Activated CD4-positive, alpha-beta T cell treated with anti-CD3 and anti-CD28 coated beads, Interleukin-2, amount 50 U/mL, for 16 hours (primary cell): ENCODE measurements at places on chromosomes 12 and 14.

DNA sequence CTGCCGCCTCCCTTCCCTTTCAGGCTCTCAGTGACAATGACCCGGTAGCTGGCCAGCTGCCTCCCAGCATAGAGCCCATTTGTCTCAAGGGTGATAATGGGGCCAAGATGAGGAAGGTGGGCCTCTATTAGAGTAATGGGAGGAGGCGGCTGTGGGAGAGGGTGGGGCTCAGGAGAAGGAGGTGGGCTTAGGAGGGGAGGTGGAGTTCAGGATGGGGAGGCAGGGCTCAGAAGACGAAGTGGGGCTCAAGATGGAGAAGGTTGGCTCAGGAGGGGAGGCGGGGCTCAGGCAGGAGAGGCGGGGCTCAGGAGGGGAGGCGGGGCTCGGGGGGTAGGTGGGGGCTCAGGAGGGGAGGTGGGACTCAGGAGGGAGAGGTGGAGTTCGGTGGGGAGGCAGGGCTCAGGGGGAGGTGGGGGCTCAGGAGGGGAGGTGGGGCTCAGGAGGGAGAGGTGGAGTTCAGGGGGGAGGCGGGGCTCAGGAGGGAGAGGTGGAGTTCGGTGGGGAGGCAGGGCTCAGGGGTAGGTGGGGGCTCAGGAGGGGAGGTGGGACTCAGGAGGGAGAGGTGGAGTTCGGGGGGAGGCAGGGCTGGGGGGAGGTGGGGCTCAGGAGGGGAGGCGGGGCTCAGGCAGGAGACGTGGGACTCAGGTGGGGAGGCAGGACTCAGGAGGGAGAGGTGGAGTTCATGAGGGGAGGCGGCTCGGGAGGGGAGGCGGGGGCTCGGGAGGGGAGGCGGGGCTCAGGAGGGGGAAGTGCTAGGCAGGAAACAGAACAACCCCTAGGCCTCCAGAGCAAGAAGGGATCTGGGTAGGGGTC is 36.8 kb downstream of the IQSEC3 start:
- DNase-seq, result no peak

- peak; percentile 57 for DNase-seq
These were observed at the start of gene KCNMB4 for GRCh38 chr12:70365648-70366518. Gene KCNMB4 (plus strand): TSS chr12:70366290. CDS start chr12:70366735, 445 bp downstream.

DNA sequence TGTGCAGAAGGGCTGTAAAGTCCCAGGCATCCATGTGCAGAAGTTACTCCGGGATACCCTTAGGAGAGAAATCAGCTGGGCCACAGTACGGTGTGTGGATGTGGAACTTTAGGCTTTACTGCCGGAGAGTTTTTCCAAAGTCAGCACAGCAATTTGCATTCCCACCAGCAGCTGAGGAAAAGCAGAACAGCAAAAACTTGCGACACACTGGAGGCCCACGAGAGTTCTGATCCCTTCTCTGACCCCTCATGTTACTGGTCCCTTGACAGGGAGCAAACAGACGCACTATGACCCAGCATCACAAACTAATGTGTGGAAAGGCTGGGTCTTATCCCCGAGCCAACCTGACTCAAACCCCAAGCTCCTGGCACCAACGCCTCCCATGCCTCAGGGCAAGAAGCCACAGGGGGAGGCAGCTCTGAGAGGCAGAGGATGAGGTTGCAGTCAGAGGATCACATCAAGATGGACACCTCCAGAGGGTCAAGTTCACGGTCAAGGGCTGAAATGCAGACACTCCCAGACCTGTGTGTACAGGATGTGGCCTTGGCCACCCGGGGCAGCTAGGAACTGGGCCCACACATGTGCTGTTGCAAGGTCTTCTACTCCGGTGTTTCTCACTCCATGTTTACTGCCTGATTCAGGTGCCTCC is 38.6 kb downstream of the CCDC88C start:
- no peak for DNase-seq

DNA sequence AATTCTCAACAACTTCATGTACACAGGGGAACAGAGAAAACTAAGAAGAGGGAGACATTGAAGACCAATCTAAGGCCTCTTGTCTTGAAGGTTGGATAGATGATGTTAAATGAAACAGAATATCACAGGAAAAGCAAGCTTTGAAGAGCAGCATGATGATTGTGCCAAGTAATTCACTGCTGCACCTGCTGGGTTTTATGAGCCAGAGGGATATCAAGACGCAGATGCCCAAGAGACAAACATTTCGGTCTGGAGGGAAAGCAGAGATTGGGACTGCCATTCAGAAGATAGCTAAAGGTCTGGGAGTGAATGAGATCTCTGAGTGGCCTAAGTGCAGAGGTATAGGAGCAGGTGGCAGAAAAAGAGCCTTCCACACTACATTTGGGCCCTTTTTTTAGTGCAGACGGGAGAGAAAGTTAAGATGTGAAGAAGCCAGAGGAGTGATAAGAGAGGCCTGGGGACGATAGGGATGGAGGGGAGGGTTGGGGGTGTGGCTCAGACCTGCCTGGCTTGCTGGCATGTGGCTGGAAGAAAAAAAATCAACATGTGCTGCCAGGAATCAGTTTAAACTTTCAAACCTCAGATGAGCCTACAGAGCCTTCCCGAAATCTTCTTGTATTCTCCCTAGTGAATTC is 200.6 kb downstream of the AEBP2 start:
- no peak for DNase-seq

DNA sequence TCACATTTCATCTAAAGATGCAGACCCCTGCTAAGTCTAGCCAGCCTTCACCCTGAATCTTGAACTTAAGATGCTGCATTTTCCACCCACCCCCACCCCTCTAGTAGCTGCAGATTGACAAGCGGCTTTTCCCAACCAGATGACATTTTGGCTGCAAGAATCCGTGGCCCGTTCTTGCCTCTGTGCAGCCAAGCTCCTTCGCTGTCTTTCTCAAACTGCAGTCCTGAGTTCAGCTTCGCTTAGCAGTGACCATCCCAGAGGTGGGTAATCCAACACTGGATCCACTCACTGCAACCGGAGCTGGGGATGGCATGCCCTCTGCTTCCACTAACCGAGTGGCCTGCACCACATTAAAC is 765 bp upstream of the NFYB start:
- DNase-seq, result no peak

DNA sequence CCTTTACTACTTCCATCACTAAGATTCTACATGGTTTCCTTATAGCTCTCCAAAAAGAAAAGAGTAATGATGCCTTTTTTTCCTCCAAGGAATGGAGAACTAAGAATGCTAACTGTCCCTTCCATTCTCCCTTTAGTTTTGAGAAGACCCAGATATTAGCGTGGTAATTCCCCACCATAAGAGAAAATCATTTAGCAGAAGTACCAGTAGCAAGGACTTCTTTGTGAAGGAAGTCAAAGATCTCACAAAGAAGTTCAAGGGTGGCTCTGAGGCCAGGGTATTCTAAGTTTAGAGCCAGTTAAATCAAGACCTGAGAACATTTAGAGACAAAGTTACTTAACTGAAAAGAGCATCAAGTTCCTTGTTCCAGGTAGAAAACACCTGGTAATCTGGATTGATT is 7.3 kb downstream of the USP15 start:
- no peak for DNase-seq

DNA sequence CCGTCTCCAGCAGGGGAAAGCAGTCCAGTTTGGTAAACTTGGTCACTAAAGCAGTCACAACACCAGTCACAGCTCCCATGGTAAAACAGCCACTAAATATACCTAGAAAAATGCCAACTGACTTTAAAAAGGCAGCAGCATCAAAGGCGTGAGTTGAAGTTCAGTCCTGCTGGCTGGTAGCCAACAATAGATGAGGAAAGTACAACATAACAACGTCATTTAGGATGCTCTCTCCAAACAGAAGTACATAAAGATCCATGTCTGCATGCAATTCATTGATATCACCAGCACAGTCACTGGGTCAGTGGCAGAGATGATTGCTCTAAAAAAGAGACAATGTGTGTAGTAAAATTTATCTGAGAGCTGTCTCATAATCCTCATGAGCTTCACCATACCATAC is 59.3 kb upstream of the TMPO start:
- no peak for DNase-seq

DNA sequence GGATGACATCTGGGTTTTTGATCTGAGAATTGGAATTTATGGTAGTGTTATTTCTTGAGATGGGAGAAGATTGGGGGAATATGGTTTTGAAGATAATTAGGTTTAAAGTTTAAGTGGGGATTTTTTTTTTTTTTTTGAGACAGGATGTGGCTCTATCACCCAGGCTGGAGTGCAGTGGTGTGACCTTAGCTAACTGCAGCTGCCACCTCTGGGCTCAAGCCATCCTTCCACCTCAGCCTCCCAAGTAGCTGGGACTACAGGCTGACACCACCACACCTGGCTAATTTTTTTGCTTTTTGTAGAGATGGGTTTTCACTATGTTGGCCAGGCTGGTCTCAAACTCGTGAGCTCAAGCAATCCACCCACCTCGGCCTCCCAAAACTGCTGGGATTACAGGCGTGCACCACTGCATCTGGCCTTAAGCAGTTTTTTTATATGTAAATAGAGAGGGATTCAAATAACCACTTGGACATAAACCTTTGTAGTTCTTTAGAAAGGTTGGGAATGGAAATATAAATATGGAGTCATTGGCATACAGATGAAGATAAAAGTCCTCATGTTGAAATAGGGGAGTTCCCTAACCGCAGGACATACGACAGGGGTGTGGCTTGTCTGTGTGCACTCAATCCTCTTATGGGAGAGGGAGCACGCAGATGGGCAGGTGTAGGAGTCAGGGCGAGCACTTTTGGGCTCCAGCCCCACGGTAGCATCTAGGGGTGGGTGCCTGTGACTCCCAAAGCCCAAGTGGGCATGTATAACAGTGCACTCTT is 4.7 kb downstream of the LIN52 start:
- no peak for DNase-seq

DNA sequence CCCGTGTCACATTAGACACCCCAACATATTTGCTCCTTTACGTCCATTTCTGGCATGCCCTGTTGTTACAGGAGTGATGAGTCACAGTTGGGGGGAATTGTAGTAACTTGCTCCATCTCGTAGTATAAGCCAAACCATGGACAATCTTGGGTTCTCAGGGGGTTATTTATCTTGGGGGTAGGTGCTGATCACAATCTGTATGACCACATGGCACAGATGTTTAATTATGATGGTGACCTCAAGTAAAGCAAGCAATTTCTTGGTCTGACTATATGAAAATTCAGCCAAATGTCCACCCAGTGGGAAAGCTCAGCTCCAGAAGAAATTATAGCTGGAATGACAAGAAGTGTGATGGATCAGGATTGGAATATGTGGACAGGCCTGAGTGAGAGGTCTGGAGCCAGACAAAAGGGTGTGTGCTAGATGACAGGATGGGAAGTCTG is 32.1 kb upstream of the STON2 start:
- no peak for DNase-seq

DNA sequence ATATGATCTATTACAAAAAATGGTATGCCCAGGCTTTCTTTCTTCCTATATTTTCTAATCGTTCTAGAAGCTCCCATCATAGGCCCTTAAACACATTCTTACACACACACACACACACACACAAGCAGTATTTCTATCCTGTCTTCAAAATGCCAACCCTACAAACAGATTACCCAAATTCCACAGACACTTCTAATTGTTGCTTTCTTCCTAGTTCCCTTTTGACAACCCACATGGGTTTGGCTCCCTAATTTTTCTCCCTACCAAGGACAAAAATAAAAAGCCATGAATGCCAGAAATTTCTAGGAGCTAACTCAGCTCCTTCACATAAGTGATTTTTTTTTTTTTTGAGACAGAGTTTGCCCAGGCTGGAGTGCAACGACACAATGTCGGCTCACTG is 60.3 kb upstream of the NTF3 start:
- no peak for DNase-seq

- no peak for DNase-seq
These were observed 10.5 kb upstream of the NUAK1 start for GRCh38 chr12:106149096-106149784.

GRCh38 chr12:113276946-113277500 is 55.8 kb downstream of the TPCN1 start:
- DNase-seq, result no peak

- peak; percentile 96 for DNase-seq
These were observed at the start of gene CCT2 for GRCh38 chr12:69585189-69586062. Gene CCT2 (plus strand): TSS chr12:69585459. CDS start chr12:69585522, 63 bp downstream.

- no peak for DNase-seq
These were observed 5.8 kb upstream of the FRS2 start for GRCh38 chr12:69464428-69464827.

GRCh38 chr12:41327096-41327895 is 139.2 kb downstream of the PDZRN4 start:
- DNase-seq, result no peak
